ENCODE measurements at places on chromosomes 3 and 15.

GRCh38 chr15:39852250-39852649 lies 67.8 kb downstream of the GPR176 start:
- H3K36me3 ChIP-seq: no peaks in the 10 kb centered on the region
- peak overlapping the region; percentile 52 for H3K27ac ChIP-seq
- DNase-seq: no peak
- H3K27me3 ChIP-seq: no peaks in the 10 kb centered on the region

GRCh38 chr15:34986771-34987480 lies 1.2 kb downstream of the ZNF770 start:
- H3K4me3 ChIP-seq: peak overlapping the region; percentile 99
- H3K27me3 ChIP-seq: no peaks in the 10 kb centered on the region
- peak overlapping the region; percentile 99 for H3K27ac ChIP-seq
- H3K36me3 ChIP-seq: peaks cover 20% of the 10 kb centered on the region
- peaks cover 12% of the 10 kb centered on the region for H3K4me1 ChIP-seq

DNA sequence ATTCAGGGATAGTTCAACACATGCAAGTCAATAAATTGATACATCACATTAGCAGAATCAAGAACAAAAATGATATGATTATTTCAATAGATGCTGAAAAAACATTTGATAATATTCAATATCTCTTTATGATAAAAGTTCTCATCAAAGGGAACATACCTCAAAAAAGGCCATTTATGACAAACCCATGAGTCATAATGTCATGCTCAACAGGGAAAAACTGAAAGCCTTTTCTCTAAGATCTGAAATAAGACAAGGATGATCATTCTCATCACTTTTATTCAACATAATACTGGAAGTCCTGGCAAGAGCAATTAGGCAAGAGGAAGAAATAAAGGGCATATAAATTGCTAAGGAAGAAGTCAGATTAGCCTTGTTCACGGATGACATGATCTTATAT lies 54.1 kb upstream of the TMEM158 start:
- no peak overlapping the region for H3K27ac ChIP-seq
- no peaks in the 10 kb centered on the region for H3K4me1 ChIP-seq
- no peaks in the 10 kb centered on the region for H3K36me3 ChIP-seq

GRCh38 chr3:143380449-143380848 lies 260.9 kb downstream of the CHST2 start:
- H3K27me3 ChIP-seq: no peaks in the 10 kb centered on the region
- H3K36me3 ChIP-seq: no peaks in the 10 kb centered on the region
- H3K4me1 ChIP-seq: no peaks in the 10 kb centered on the region
- DNase-seq: no peak
- H3K4me3 ChIP-seq: no peak overlapping the region

GRCh38 chr3:9151240-9151639 lies 98.2 kb downstream of the SRGAP3 start:
- H3K4me1 ChIP-seq: peaks cover 4% of the 10 kb centered on the region
- no peaks in the 10 kb centered on the region for H3K36me3 ChIP-seq
- no peak for DNase-seq
- H3K4me3 ChIP-seq: no peak overlapping the region
- H3K27ac ChIP-seq: no peak overlapping the region

DNA sequence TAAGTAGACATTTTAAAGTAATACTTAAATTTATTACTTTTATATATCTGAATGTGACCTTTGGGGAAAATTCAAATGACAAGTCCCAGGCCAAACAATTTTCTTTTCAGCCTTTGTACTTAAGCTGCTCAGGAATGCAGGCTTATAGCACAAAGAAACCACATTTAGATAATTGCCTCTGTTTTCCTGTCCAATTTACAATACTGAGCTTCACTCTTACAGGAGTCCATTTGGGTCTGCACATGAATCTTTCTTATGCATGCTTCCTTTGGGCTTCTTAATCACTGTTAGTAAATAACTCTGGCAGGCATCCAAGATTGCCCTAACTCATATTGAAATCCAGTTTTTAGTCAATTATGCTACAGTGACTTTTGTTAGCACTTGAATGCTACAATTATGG lies 459.4 kb upstream of the TGFBR2 start:
- H3K27me3 ChIP-seq: no peaks in the 10 kb centered on the region
- H3K36me3 ChIP-seq: no peaks in the 10 kb centered on the region
- H3K27ac ChIP-seq: no peak overlapping the region
- no peak overlapping the region for H3K4me3 ChIP-seq

DNA sequence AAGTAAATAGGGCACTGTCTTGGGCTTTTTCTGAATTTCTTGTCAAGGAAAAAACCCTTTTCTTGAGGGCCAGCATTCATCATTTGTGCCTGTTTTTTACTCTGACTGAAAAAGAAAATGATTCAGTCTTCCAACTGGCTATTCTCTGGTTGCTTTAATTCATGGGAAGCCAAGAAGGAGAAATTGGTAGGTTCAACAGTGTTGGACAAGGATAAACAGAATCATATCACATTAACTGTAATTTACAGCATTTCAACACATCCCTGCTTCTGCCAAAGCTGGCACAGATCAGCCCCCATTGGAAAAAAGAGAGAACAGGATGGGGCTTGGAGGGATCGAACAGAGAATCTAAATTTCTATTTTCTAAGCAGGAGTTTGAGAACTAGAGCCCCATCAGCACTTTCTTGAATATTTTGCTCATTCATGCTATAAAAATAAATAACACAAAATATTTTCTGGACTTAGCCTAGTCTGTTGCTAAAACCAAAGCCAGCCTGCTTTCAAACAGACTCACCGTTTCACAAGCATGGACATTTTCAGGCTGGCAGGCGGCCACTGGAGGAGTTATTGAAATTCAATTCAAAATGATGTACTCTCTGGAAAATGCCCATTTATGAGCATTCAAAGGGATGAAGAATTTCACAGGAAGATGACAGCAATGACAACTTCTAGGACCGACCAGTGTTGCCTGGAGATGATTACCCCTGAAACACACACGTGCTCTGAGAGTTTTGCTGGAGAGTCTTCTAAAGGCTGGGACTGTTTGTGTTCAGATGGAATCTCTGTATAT lies 181.2 kb downstream of the WNT5A start:
- no peak for DNase-seq
- H3K36me3 ChIP-seq: no peaks in the 10 kb centered on the region
- H3K27ac ChIP-seq: no peak overlapping the region
- H3K4me1 ChIP-seq: no peaks in the 10 kb centered on the region

DNA sequence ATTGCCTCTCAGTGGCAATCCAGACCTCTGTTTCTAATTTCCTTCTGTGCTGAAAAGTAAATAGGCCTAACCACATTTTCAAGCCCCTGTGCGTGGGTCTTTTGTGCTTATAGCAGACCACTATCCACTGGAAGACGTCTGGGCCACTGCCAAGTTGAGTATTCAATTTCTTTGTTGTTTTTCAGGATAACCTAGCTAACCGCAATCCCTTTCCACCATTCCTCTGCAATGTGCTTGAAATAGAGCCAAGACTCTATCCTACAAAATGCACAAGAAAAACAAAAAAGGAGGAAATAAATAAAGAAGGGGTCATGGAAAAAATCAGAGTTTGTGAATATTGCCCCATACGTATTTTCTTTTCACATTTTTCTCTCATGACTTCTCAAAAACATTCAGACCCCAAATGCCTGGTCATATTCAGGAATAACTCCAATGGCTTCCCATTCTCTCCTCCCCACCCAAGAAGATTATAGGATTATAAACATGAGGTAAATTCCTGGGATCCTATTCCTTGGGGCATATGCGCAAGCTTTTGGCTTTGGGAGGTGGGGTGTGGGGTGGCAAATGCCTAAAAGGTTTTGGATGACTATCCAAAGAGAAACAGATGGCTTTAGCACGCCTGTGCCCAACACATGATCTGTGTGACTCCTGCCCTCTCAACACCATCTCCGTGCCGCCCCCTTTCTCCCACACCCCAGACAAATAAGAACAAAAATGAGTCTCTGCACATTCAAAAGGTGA lies 217.9 kb upstream of the THBS1 start:
- H3K27me3 ChIP-seq: no peaks in the 10 kb centered on the region
- no peak overlapping the region for H3K4me3 ChIP-seq
- DNase-seq: peak; percentile 4
- H3K4me1 ChIP-seq: peaks cover 6% of the 10 kb centered on the region
- peak overlapping the region; percentile 51 for H3K27ac ChIP-seq
- H3K36me3 ChIP-seq: no peaks in the 10 kb centered on the region

DNA sequence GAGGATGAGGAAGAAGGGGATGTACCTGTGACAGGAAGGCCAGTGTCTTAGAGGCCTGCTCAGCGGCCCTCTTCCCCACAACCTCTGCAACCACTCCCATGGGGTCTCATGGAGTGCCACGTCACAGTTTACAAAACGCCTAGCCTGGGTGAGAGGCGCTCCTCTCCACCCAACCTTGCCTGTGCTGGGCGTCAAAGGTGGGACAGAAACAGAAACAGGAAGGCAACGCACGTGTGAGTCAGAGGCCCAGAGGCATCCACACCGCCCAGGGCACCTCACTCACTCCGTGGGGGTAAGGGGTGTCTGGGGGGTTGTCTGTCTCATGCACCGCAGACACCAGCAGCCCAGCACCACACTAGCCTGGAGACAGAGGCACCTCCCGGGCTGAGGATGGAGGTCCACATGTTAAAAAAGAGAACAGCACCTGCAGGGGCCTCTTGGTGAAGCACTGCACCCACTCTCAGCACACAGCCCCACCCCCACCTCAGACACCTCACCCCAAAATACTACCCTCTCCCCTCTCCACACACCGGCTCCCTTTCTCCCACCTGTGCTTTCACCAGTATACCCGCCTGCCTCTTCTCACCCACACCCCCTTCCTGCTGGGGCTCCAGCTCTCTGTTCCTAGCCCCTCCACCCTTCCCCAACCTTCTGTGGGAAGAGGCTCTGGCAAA lies 4.7 kb upstream of the CALML4 start:
- no peaks in the 10 kb centered on the region for H3K27me3 ChIP-seq
- H3K36me3 ChIP-seq: no peaks in the 10 kb centered on the region
- H3K4me1 ChIP-seq: no peaks in the 10 kb centered on the region

DNA sequence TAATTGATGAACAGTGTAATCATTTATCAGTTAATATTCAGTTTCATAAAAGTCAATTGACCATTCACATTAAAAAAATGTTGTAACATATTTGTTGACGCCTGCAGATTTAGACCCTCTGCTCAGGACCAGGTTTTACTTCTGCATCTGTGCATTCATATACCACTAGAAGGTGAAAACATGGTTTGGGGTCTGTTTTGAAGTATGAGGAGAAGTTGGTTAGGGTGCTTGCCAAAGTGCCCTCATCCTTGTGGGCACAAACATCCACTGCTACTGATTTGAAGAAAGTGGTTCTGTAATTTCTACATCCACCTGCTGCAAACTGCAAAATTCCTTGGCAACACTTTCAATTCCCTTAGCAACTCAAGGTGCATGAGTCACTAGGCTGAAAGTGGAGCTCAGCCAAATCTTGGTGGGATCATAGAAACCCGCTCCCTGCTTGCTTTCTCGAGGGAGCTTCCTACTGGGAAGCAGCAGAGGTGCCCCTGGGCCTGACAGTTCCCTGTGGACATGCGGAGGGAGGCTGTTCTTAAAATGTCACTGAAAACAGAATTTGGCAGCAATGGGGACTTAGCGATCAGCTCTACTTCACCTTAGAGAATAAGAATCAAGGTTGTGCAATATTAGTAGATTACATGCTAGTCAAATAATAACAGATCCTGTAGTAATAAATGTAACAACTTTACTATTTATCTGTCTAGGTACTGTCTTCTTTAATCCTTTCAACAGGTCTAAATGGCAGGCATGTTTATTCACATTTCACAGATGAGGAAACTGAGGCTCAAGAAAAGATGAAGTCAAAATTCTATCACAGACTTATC lies 301.0 kb upstream of the TBL1XR1 start:
- no peaks in the 10 kb centered on the region for H3K36me3 ChIP-seq
- no peak overlapping the region for H3K4me3 ChIP-seq
- no peak overlapping the region for H3K27ac ChIP-seq
- H3K4me1 ChIP-seq: no peaks in the 10 kb centered on the region

- H3K27ac ChIP-seq: peak within 1 kb of the TSS; percentile 40
- peak; percentile 92 for DNase-seq
- peak within 1 kb of the TSS; percentile 76 for H3K4me3 ChIP-seq
- no peaks in the 10 kb centered on the region for H3K4me1 ChIP-seq
- H3K36me3 ChIP-seq: no peaks in the 10 kb centered on the region
Observed at GRCh38 chr15:80695099-80695910, at the start of gene ABHD17C. ABHD17C (plus strand) TSS chr15:80695310; CDS start chr15:80695430, 120 bp downstream.

DNA sequence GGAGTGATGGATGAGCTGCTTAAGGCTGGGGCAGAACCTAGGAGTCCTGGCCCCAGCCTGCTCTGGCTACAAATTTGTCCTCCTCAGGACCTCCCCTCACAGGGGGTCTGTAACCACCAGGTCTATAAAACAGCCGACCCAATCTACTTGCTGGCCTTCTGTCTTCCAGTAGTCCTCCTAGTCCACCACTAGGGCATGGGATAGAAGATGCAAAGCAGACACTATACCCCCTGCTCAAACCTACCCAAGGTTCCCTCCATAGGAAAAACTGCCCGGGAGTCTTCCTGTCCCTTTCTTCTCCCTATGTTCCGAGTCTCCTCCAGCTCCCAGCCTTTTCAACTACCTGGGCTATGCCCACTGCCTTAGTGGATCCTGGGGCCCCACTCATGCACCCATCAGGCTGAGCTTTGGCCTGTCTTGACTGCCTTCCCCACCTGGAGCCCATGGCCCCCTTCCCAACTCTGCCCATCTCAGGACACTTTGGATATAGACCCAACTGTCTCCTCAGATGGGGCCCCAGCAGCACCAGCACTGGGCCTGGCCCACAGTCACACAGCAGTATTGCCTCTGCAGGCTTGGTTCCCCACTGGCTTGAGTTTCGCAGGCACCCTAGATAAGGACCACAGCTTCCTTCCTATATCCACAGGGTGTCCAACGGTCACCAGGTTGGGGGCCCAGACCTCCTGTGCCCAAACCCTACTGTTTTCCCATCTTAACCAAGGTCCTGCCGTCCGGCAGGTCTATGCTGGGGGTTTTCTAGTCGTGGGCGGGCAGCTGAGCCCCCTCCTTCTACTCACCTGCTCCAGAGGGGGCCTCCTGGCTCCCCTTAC lies 1.1 kb downstream of the HYAL3 start:
- DNase-seq: peak; percentile 42
- no peaks in the 10 kb centered on the region for H3K36me3 ChIP-seq
- no peaks in the 10 kb centered on the region for H3K27me3 ChIP-seq
- peak overlapping the region; percentile 62 for H3K27ac ChIP-seq
- H3K4me1 ChIP-seq: peaks cover 10% of the 10 kb centered on the region
- H3K4me3 ChIP-seq: peak overlapping the region; percentile 87

DNA sequence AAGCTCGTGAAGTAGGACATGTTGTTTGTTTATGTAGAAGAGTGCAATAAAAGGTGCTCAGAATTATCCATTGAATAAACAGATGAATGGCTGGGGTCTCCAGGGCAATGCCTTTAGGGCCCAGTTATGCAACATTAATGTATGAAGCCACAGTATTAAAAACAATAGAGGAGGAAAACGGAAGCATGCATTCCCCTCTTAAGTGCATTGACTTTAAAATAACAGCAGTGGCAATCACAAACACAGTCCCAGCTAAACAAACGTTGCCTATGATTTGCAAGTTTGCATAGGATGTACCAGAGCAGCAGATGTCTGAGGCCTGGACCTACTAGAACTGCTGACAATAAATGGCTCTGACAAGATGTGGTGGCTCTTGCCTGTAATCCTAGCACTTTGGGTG lies 60.6 kb upstream of the GCNT3 start:
- H3K27me3 ChIP-seq: no peaks in the 10 kb centered on the region
- DNase-seq: no peak
- H3K4me3 ChIP-seq: no peak overlapping the region
- H3K27ac ChIP-seq: no peak overlapping the region

GRCh38 chr3:71428841-71429596 lies 154.5 kb downstream of the FOXP1 start:
- no peak for DNase-seq
- peaks cover 14% of the 10 kb centered on the region for H3K4me1 ChIP-seq
- H3K36me3 ChIP-seq: no peaks in the 10 kb centered on the region
- no peaks in the 10 kb centered on the region for H3K27me3 ChIP-seq

GRCh38 chr3:43212914-43213611 lies 73.3 kb upstream of the SNRK start:
- no peaks in the 10 kb centered on the region for H3K4me1 ChIP-seq
- no peak for DNase-seq
- no peaks in the 10 kb centered on the region for H3K36me3 ChIP-seq

Measured in SK-N-SH (cell line).